ENCODE measurements at places on chromosomes 1 and 21. TPM values are rescaled to one million over a fixed set of nuclear protein-coding genes. Genes with fewer than 3 reads are reported as not detected.

The RSPO1 gene
- total RNA-seq, result not detected

The GNB1 gene
- total RNA-seq, result 72.4 TPM

The TMEM240 gene
- total RNA-seq, result 1.1 TPM

The DFFA gene
- 29.2 TPM for total RNA-seq

The RUNX1 gene
- 0.20 TPM for total RNA-seq

The ERRFI1 gene
- 112 TPM for total RNA-seq

The IL12RB2 gene
- total RNA-seq, result not detected

The FABP3 gene
- 0.20 TPM for total RNA-seq

The P3R3URF gene
- total RNA-seq, result not detected

The OR2L13 gene
- total RNA-seq, result not detected

The CYP2J2 gene
- under 0.01 TPM for total RNA-seq

The TCP10L gene
- 0.44 TPM for total RNA-seq

The PLEKHG5 gene
- 17.9 TPM for total RNA-seq

The ASTN1 gene
- not detected for total RNA-seq

The UBE2Q1 gene
- 25.9 TPM for total RNA-seq

The SYCP1 gene
- total RNA-seq, result not detected

The TDRD5 gene
- total RNA-seq, result 0.22 TPM

The PAQR6 gene
- total RNA-seq, result 0.60 TPM

The KRTAP13-4 gene
- not detected for total RNA-seq

The CD34 gene
- total RNA-seq, result 14.7 TPM

The CDK18 gene
- total RNA-seq, result 0.44 TPM

The RHD gene
- 0.20 TPM for total RNA-seq

The ZSCAN20 gene
- 5.0 TPM for total RNA-seq

The KLHDC8A gene
- not detected for total RNA-seq

The GUK1 gene
- total RNA-seq, result 590 TPM

The CA14 gene
- total RNA-seq, result not detected
